ENCODE measurements at places on chromosomes 12 and 14.

DNA sequence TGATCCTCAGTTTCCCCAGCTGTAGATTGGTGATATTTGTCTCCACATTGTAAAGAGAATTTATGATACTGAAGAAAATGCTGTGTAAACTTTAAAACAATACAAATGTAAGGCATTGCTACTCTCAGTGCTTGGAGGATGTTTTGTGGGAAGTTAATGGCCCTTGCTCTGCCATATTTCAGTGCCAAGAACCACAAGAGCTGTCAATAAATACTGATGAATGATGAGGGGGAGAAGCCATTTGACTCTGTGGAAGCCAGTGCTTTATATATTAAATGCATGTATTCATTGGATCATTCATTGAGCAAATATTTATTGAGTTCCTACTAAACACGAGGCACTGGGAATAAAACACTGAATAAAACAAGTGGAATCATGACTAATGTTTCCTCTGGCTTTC is 30.8 kb downstream of the CACNA1C start:
- DNase-seq = peak; percentile 80

- no peak for DNase-seq
Observed at GRCh38 chr12:94849411-94849976, 154.0 kb downstream of the NDUFA12 start.

- no peak for DNase-seq
Observed at GRCh38 chr14:75648066-75648838, 12.4 kb downstream of the ERG28 start.

- DNase-seq = no peak
Observed at GRCh38 chr12:108078428-108078827, 50.7 kb upstream of the WSCD2 start.

DNA sequence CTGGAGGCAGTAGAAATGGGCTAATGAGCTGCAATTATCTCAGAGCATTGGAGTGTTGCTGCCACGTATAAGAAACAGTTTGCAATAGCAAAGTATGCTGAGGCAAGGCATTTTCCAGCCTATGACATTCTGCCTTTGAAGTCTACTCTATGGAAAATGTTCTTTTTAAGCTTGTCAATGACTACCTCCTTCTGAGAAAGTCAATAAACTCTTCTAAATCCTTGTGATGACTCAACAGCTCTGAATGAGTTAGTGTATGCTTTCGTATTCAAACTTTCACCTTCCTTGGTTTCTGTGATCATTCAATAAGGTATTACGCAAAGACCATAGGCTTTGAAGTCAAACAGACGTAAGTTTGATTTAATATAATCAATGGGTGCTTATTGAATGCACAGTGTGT is 111.2 kb downstream of the CAPZA3 start:
- DNase-seq = no peak

DNA sequence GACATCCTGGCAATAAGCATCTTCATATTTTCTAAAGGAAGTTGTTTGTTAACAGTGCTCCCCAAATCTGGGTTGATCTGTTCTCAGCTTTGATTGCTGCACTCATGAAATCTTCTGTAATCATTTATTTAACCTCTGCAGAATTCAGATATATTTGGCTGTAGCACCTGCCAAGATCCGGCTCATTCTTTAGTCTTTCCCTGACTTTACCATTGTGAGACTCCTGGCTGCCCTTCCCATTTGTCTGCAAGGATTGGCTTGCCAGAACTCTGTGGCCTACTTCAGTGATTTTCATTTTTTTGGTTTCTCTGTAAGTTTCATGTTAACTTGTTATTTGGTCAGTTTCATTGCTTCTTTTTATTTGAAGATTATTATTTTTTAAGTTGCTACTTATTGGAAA is 191.2 kb upstream of the PLXNC1 start:
- DNase-seq = no peak

- DNase-seq = no peak
Observed at GRCh38 chr12:90399357-90399756, 555.6 kb downstream of the CCER1 start.

DNA sequence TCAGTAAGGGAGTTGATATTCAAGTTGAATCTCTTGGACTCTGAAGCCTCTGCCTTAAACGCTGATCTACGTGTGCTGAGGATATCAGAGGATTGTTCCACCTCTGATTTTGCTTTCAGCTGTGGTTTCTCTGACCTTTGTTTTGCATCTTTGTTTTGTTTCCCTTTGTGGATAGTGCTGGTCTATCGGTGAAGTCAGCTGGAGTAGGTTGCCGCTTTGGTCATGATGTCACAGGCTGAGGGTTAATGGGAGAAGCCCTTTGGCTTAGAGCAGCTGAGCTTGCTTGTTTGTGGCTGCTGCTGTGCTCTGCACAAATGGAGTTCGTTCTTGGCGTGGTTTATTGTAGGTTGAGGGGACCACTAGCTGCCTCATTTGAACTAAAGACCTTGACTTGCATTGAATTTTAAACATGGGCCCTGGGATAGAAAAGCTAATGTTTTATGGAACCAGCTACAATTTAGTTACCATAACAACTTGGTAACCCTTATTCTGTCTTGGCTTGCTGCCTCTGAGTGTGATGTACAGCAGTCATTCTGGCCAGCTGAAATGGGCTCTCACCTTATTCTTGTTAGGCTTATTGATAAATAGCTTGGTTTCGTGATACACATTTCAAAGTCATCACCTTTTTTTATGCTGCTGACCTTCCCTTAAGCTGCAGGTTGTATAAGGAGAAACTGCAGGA is 284.5 kb upstream of the E2F7 start:
- DNase-seq = no peak

DNA sequence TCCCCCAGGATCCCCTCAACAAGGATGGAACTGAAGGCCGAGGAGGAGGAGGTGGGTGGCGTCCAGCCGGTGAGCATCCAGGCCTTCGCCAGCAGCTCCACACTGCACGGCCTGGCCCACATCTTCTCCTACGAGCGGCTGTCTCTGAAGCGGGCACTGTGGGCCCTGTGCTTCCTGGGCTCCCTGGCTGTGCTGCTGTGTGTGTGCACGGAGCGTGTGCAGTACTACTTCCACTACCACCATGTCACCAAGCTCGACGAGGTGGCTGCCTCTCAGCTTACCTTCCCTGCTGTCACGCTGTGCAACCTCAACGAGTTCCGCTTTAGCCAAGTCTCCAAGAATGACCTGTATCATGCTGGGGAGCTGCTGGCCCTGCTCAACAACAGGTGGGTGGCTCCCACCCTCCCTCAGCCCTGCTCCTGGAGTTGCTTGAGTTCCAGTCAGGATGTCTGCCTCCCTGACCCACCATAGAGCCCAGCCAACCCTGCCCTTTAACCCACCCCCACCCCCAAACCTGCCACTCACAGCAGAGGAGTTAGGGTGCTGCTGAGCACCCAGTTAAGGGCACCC is 1.4 kb downstream of the ASIC1 start:
- DNase-seq = no peak

- no peak for DNase-seq
Observed at GRCh38 chr14:69084023-69084422, 68.9 kb downstream of the DCAF5 start.

- DNase-seq = no peak
Observed at GRCh38 chr12:58104351-58104755, 163.0 kb downstream of the ATP23 start.

DNA sequence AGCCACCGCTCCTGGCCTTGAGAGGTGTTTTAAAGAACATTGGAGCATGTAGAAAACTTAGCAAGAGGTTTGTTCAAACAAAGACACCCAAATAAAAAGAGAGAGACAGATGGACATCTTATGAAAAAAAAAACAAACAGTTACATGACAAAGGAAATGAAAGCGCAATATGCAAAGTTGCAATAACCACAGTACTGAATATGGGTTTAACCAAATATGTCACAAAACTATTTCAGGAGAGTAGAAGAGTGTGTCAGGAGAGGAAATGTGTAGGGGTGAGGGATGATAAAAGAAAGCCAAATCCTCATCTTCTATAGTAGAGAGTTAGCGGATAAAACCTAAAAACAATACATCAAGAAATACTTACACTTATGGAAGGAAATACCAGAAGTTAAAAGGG is 98.4 kb downstream of the GTF2A1 start:
- DNase-seq = no peak

- no peak for DNase-seq
Observed at GRCh38 chr12:94126067-94126466, 22.3 kb upstream of the PLXNC1 start.

GRCh38 chr14:36361210-36361853 is 40.9 kb upstream of the MBIP start:
- no peak for DNase-seq

- no peak for DNase-seq
Observed at GRCh38 chr12:74337951-74338350, 199.7 kb upstream of the ATXN7L3B start.

DNA sequence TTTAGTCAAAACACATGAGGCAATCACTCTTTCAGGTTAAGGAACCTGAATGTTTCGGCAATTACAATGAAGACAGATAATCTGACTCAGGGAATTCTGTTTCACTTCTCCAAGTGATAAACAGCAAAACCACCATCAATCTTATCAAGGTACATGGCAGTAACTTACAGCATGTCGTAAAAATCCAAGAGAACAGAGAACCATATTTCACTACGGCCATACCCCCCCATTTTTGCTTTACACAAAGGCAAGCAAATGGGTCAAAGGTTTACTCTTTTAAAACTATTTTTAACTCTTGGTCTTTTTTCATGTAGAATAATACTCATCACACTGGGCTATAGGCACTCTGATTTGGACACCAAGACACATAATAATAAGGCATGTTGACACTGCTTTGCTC is 102.4 kb downstream of the PPM1H start:
- no peak for DNase-seq

DNA sequence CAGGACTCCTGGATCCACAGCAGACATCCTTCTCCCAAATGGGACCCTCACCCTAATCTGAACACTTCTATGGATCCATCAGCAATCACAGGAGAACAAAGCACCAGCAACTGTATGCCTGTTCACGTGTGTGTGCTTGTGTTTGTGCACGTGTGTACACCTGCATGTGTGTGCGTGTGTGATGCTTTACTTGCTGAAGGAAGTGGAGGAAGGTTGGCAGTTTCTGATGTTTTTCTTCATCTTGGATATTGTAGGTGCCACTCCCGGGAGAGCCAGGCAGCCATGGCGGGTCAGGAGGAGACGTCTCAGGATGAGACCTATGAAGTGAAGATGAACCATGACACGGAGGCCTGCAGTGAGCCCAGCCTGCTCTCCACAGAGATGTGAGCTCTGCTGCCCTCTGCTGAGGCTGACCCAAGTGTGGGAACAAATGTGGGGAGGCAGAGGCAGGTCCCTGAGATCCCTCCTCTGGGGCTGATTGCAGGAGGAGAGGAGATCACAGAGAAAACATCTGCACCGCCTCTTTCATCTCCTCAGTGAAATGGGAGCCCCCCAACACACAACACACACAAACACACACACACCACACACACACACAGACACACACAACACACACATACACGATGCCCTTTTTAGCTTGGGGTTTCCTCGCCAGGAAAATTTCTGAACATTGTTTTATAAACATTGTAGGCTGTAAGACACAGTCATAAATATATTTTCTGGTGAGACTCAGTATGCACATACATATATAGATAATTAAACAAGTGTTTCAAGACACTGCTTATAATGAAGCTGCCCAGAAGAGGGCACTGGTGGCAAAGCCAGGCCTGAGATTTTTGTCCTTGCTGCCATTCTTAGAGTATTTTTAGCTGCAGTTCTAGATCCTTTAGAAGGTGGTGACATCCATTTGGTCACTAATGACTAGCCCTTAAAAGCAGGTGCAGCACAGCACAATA is 112.2 kb upstream of the FKBP4 start:
- peak; percentile 76 for DNase-seq

DNA sequence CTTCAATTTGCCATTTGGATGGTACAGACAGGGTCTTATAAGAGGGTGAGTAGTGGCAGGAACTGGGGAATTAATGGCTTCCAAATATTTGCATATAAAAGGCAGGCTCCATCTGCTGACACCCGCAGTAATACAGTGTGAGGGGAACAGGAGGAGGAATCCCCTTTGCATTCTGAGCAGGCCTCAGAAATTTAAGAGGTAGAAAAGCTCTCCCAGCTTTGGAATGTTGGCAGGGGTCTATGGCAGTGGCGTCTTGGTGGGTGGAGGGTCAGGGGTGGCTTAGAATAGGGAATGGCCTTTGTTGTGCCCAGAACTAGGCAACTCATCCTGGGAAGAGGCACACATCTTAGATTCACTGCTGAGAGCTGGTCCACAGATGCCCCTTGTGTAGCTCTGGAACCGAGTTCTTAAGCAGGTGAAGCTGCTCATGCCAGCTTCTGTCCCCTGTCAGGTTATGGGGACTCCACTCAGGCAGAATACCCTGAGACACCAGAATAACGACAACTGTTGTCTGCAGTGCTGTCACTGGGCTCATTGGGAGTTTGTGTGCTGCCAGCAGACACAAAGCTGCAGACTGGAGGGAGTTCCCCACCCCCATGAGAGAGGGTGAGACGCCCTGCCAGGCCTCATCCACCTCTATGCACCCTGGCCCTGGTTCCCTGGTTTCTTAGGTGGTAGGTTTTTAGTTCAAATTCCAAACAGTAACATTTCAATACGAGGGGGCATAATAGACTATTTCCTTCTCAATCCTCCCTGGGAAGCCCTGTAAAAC is 190.2 kb downstream of the MON2 start:
- DNase-seq = no peak

DNA sequence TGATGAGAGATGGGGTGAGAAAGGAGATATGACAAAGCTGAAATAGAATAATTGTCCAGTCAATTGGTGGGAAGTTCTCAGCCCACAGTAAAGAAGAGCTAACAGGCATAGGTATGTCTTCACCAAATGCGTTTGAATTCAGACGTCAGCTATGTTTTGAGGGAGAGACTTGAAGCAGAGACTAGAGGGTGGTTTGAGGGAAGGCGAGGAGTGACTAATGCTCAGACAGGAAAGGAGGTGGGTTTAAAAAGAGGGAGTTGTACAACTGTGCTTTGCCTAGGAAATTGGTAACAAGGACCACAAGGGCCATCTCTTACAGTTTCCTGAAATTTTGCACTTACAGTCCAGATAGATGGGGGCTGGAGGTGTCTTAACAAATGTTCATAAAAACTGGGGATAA is 6.4 kb downstream of the JKAMP start:
- no peak for DNase-seq

DNA sequence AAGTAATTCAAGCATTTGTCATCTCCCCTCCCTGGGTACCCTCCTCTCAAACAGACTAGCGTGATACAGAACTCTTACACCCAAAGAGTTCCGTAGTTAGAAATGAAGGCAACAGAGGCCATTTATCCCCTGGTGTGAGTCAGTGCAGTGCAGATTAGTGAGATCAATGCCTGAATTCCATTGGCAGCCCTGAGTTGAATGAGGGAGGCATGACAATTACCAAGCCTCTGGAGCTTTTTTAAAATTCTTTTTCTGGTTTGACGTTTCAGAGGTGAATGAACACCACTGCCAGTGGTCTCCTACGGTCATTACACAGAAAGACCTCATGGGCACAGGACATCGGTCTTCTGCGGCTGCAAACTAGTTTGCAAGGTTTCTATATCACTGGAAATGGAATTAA is 94.4 kb downstream of the PRIMA1 start:
- no peak for DNase-seq

- DNase-seq = no peak
Observed at GRCh38 chr14:80705241-80705980, 236.1 kb downstream of the CEP128 start.
